Astrocyte (in vitro differentiated cells and primary cell): ENCODE measurements at places on chromosomes 16 and 17. TPM values are rescaled to one million over a fixed set of nuclear protein-coding genes. Genes with fewer than 3 reads are reported as not detected.

TBC1D3E gene
- not detected in 2 replicates for total RNA-seq

DNA sequence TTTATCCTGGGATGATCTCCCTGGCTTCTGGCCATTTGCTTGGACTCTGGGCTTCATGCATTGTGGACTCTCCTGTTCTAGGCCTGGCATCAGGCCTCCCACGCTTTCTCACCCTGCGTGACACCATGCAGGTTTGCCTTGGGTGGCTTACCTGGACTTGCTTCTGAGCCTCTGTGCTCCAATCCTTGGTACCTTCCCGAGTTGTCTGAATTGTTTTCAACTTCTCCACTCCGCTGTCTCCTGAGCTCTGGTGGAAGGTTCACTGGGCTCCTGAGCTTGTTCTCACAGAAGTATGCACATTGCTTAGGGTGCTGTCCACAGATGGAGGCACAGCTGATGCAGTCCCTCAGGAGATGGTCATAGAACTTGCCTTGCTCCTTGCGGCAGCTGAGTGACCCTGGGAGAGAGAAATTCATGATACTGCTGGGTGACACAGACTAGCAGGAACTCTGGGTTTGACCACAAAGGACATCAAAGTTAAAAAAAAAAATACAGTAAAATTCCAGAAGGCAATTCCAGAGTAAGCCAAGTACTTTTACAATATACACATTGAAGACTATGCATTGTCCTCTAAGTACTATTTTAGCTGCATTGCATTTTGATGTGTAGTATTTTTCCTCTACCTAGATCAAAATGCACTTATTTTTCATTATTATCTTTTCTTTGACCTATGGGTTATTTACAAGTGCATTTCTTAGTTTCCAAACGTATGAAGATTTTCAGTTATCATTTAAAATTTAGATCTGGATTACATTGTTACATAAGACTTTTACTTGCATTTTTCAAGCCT, 23.1 kb downstream of the TNFRSF13B start:
- no peak for DNase-seq
- H3K4me3 ChIP-seq = no peak overlapping the region
- H3K27me3 ChIP-seq = peaks cover 4% of the 10 kb centered on the region
- no peaks in the 10 kb centered on the region for H3K4me1 ChIP-seq
- no peak overlapping the region for H3K27ac ChIP-seq
- no peaks in the 10 kb centered on the region for H3K36me3 ChIP-seq

- H3K27me3 ChIP-seq = no peaks in the 10 kb centered on the region
- H3K27ac ChIP-seq = peak overlapping the region; percentile 47
- no peaks in the 10 kb centered on the region for H3K4me1 ChIP-seq
- H3K4me3 ChIP-seq = no peak overlapping the region
Observed at GRCh38 chr17:59074494-59074893, 32.2 kb downstream of the TRIM37 start.

DNA sequence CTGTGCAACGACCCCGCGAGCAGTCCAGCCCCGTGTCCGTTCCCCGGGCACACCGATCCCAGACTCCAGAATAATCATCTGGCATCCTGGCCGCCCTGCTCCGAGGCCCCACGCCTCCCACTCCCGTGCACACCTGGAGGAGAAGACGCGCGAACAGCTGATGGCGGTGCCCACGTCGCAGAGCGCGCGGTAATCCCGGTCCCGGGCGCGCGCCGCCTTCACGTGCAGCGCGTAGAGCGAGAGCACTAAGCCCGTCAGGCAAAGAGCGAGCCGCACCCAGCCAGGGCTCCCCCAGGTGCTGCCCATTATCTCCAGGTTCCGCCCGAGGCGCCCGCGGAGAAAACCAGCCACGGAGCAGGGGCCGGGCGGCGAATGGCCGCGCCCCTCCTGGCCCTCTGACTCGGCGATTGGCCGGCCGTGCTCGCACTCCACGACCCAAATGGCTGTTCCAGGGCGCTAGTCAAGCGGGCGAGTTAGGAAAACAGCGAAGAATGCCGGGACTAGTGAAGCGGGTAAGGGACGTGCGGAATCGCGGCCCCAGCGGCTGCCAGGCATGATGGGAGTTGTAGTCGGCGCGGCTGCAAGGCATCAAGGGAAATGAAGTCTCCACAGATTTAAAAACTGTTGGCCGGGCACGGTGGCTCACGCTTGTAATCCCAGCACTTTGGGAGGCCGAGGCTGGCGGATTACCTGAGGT, at the start of gene VKORC1:
VKORC1 (minus strand) TSS at position 374 of the 697 bp plus-strand sequence; CDS start at position 306, 68 bp downstream.
- H3K4me1 ChIP-seq = peaks cover 4% of the 10 kb centered on the region
- no peaks in the 10 kb centered on the region for H3K27me3 ChIP-seq
- H3K4me3 ChIP-seq = peak within 1 kb of the TSS; percentile 93
- peak; percentile 95 for DNase-seq

DPEP2 gene
- total RNA-seq = not detected in 2 replicates

GRCh38 chr17:75512926-75513640, 2.3 kb downstream of the CASKIN2 start:
- H3K4me1 ChIP-seq = peaks cover 29% of the 10 kb centered on the region
- DNase-seq = no peak
- no peaks in the 10 kb centered on the region for H3K27me3 ChIP-seq

TMC5 gene
- total RNA-seq = 0.11 TPM in 1 of 2 replicates, not detected in the other

- peaks cover 3% of the 10 kb centered on the region for H3K4me1 ChIP-seq
- no peak overlapping the region for H3K27ac ChIP-seq
- H3K4me3 ChIP-seq = no peak overlapping the region
Observed at GRCh38 chr17:50882851-50883250, 16.7 kb upstream of the TOB1 start.

GRCh38 chr16:8496364-8496763, 93.9 kb downstream of the TMEM114 start:
- DNase-seq = no peak
- H3K4me3 ChIP-seq = no peak overlapping the region
- no peaks in the 10 kb centered on the region for H3K4me1 ChIP-seq
- H3K27ac ChIP-seq = no peak overlapping the region
- H3K36me3 ChIP-seq = no peaks in the 10 kb centered on the region

PNPO gene
- 12.0 and 14.1 TPM in 2 replicates for total RNA-seq

GRCh38 chr16:89898201-89898967, 20.3 kb upstream of the MC1R start:
- no peak for DNase-seq
- H3K27me3 ChIP-seq = no peaks in the 10 kb centered on the region
- no peak overlapping the region for H3K4me3 ChIP-seq
- no peak overlapping the region for H3K27ac ChIP-seq

DNA sequence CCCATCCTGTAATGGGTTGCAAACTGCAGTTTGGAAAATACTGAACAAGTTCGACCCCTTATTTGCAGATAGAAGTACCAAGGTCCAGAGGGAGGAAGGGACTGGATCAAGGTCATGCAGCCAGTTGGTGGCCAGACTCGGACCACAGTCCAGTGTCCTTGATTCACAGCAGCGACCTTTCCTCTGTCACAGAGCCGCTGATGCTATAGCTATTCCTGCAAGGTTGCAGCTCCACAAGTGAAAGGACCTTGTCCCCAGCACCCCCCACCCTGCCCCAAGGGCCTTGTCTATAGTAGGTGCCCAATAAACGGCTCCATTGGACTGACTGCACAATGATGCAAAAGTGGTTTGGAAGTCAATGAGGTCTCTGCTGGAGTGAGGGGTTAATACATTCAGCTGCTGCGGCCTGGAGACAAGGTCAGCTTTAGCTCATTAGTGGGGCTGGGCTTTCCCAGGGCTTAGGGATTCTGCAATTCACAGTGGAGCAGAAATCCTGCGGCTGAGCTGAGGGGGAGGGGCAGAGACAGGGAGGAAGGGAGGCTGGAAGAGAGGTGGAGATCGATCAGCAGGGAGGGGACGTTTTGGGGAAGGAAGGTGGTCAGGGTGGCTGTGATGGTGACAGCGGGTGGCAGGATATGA, 13.4 kb upstream of the CRHR1 start:
- no peak overlapping the region for H3K27ac ChIP-seq
- no peak overlapping the region for H3K4me3 ChIP-seq
- H3K27me3 ChIP-seq = peaks cover 8% of the 10 kb centered on the region
- no peaks in the 10 kb centered on the region for H3K4me1 ChIP-seq
- H3K36me3 ChIP-seq = no peaks in the 10 kb centered on the region

DNA sequence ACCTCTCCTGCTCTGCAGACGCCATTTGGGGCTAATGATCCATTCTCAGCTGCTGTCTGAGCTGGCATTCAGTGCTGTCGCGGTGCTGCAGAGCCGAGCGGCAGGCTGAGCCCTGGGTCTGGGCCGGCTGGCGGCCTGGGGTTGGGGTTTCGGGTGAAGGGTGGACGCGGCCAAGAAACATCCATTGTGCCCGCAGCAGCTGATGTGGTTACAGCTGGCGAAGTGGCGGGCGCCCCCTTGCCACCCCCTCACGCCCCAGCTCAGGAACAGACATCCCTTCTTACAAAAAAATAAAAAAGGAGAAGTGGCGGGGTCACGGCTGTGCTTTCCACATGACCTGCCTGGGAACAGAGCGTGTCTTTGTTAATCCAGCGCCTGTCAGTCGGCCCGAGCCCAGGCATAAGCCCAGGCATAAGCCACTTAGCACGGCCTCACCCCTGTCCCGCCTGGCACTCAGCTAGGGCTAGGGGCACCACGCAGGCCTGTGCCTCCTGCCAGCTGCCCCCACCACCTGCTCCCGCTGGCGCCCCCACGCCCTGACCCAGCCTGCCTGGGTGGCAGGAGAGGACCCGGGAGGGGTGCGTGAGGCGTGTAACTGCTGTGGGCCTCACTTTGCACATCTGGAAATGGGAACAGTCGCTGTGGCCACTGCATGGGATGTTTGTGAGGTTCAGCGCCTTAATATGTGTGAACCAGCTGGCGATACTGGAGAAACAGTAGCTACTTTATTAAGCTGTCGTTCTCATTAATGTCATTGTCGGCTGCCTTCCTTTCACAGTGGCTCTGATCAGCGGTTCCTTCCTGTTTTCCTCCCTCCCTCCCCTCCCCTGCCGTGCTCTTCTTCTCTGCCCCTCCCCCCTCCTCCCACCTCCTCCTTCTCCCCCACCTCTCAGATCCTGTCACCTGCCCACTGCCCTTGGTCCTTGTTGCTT, 197.7 kb upstream of the CIBAR2 start:
- H3K36me3 ChIP-seq = no peaks in the 10 kb centered on the region
- peaks cover 2% of the 10 kb centered on the region for H3K27me3 ChIP-seq
- peaks cover 16% of the 10 kb centered on the region for H3K4me1 ChIP-seq

OR3A2 gene
- total RNA-seq = not detected in 2 replicates

KRTAP1-1 gene
- total RNA-seq = not detected in 2 replicates

- no peaks in the 10 kb centered on the region for H3K36me3 ChIP-seq
- peaks cover 2% of the 10 kb centered on the region for H3K27me3 ChIP-seq
- no peak overlapping the region for H3K4me3 ChIP-seq
- no peak for DNase-seq
- H3K27ac ChIP-seq = no peak overlapping the region
Observed at GRCh38 chr17:27415120-27415795, 41.0 kb upstream of the KSR1 start.

NPIPA7 gene
- 7.5 and 8.0 TPM in 2 replicates for total RNA-seq

DNA sequence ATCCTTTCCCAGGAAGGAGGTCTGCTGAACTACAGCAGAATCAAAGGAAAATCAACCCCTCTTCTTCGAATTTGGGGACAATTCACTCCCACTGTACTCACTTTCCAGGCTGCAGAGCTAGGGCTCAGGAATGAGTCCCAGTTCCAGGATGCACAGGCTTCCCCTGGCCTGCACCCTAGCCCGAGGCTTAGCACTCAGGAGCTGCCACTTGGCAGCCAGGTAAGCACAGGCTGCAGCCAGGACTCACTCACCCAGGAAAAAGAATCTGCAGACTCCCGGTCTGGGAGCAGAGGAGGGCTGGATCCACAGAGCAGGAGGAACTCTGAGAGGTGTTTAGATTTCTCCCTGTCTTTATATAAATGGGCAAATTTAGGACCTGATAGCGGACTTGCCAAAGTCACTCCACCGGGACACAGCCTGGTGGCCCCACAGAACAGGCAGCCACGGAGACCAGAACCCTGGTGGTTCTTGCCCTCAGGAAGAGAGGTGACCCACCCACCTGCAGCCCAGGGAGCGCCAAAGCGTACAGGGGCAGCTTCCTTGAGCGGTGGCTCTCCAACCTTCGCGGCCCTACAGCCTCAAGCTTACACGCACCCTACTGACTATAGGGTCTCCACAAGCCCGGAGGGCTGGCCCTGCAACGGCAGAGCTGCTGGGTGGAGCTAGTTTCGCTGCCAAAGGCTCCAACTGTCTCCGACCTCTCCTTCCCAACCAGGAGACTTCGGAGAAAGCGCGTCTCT, 4.8 kb downstream of the CBLN1 start:
- H3K4me3 ChIP-seq = no peak overlapping the region
- H3K4me1 ChIP-seq = no peaks in the 10 kb centered on the region
- no peak overlapping the region for H3K27ac ChIP-seq
- DNase-seq = no peak

SLC13A5 gene
- 6.9 and 13.2 TPM in 2 replicates for total RNA-seq

GRCh38 chr16:57539072-57539796, 2.9 kb upstream of the CCDC102A start:
- no peak overlapping the region for H3K4me3 ChIP-seq
- H3K4me1 ChIP-seq = peaks cover 7% of the 10 kb centered on the region
- DNase-seq = no peak
- no peak overlapping the region for H3K27ac ChIP-seq
- H3K36me3 ChIP-seq = no peaks in the 10 kb centered on the region
- peaks cover 12% of the 10 kb centered on the region for H3K27me3 ChIP-seq

KRT28 gene
- not detected in 2 replicates for total RNA-seq

GRCh38 chr16:79839466-79840341, 239.2 kb upstream of the MAF start:
- no peak for DNase-seq
- H3K4me1 ChIP-seq = no peaks in the 10 kb centered on the region
- H3K27me3 ChIP-seq = no peaks in the 10 kb centered on the region
- no peaks in the 10 kb centered on the region for H3K36me3 ChIP-seq
- no peak overlapping the region for H3K4me3 ChIP-seq
- no peak overlapping the region for H3K27ac ChIP-seq

DNA sequence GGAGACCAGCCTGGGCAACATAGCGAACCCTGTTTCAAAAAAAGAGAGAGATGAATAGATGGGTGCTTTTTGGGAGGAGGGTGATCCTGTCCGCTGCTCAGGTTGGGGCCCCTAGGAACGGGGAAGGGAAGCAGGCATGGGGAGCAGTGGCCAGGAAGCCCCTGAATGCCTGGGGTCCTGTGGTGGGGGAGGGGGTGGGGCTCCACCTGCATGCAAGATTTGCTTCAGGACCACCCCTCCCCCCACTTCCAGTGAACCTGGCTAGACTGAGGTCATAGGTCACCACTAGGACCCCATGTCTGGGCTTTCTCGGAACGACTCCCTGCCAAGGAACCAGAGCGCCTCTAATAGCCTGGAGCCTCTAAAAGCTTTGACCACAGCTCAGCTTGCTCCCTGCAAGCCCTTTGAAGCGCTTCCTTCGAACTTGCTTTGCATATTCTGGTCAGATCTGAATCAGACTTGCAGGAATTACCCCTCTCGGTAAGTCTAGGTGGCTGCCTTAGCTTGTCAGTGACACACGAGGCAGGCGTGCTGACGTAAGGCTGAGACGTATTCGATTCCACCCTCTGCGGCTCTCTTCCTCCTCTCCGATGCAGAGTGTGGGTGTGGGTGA, 3.7 kb downstream of the SOCS3 start:
- no peaks in the 10 kb centered on the region for H3K27me3 ChIP-seq
- H3K27ac ChIP-seq = peak overlapping the region; percentile 38
- no peak overlapping the region for H3K4me3 ChIP-seq

PRKCB gene
- total RNA-seq = 2.1 and 2.5 TPM in 2 replicates

GRCh38 chr17:2282297-2282873, 21.2 kb downstream of the SMG6 start:
- peak; percentile 56 for DNase-seq
- no peaks in the 10 kb centered on the region for H3K27me3 ChIP-seq
- H3K27ac ChIP-seq = peak overlapping the region; percentile 7
- H3K36me3 ChIP-seq = peaks cover 32% of the 10 kb centered on the region
- no peak overlapping the region for H3K4me3 ChIP-seq

GRCh38 chr17:44386182-44386525, 3.3 kb downstream of the ITGA2B start:
- peak overlapping the region; percentile 56 for H3K4me3 ChIP-seq
- H3K4me1 ChIP-seq = peaks cover 3% of the 10 kb centered on the region
- no peaks in the 10 kb centered on the region for H3K36me3 ChIP-seq
- H3K27me3 ChIP-seq = peaks cover 30% of the 10 kb centered on the region
- no peak for DNase-seq

RTN4RL1 gene
- total RNA-seq = 0.65 and 0.77 TPM in 2 replicates
